ENCODE measurements at places on chromosomes 7 and 10.

DNA sequence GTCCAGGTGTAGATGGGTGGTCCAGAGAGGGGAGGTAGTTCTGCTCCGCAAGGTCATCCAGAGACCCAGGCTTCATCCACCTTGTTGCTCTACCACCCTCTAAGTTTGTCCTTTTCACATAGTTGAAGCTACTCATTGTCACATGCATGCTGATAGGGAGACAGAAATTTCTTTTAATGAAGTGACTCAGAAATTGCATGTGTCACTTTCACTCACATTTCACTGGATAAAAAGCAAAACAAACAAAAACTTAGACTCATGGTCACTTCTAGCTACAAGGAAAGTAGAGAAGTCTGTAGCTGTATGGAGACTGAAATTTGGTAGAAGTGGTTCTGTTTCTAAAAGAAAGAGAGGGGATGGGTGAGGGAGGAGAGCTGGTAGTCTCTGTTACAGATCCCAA, 161.9 kb downstream of the SORCS3 start:
- DNase-seq, result peak; percentile 10

GRCh38 chr10:59126991-59127390, 49.5 kb upstream of the PHYHIPL start:
- DNase-seq, result no peak

- no peak for DNase-seq
Observed at GRCh38 chr7:47149208-47149839, 432.6 kb downstream of the TNS3 start.

DNA sequence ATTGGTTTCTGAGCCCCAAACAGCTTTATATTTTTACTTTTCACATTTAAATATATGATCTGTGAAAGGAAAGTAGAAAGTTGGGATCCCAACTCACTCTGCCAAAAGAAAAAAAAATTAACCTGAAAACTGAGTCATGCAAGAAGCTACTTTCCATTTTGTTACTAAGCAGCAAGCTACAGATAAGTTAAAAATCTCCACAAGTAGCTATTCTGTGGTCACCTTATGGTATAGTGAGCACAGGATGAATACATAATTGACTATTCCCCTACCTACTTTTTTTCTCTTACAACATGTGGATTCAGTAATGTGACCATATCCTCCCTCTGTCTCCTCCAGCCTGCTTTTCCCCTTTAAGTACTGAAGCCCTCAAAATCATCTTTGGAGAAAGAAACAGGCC, 30.3 kb upstream of the CREB3L2 start:
- DNase-seq, result no peak

DNA sequence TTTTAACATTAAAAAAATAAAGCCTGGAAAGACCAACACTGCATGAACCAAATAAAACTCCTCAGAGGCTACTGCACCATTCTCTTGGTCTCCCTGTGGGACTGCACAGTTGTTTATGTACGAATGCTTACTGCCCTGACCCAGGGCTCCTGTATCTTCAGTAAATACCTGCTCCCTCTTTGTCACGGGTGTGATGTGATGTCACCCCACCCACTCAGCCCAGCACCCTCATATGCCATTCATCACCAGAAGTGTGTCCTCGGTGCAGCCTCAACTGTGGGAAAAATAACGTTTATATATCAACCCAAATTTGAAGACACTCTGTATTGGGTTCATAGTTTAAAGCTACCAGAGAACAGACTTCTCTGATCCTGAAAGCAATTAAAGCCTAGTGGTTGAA, 14.0 kb upstream of the SH3PXD2A start:
- DNase-seq, result no peak

DNA sequence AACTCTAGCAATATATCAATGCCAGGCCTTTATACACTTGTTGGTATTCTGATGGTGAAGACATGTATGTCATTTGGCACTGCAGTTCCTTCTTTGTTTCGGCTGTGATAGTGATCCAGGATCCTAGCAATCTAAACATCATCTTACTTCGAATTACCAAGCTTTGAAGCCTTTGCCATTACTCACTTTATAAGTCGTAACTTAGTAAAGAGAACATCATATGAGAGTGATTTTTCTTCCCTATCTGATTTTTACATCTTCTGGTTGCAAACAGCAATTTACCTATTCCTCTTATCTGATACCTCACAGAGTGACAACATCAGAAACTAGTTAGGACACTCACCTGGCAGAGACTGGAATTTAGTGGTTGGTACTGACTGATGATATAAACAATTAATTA, 7.6 kb upstream of the BPGM start:
- DNase-seq, result peak; percentile 22

DNA sequence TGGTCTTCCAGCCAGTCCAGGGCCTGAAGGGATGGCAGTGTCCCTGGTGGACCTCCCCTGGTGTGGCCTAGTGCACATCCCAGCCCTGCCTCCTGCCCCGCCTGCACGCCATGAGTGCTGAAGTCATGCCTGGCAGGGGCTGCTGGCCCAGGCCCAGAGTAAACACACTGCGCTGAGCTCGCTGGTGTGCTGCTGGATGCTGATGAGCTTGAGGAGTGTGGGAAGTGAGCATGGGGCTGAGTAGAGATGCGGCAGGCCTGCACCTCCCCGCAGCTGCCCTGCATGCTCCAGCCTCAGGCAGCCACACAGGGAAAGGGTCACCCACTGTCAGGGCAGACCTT, 43.2 kb downstream of the HTRA1 start:
- peak; percentile 97 for DNase-seq

DNA sequence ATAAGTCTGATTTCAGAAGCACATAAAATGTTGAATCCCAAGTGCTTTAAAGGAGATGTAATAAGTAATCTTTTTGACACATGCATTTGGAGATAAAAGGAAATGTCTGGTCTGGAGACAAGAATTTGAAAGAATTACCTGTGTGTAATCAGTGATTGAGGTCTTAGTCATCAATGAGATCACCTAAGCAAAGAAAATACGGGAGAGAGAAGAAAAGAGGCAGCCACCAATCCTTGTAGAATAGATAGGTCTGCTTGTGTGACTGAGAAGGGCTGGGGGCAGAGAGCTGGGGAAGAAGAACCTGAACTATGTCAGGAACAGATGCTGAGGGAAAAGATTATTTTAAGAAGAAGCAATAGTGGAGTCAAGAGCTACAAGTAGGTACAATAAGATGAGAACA, 49.3 kb upstream of the ITPRID1 start:
- DNase-seq, result no peak

GRCh38 chr10:111511751-111512150, 434.9 kb downstream of the ADRA2A start:
- no peak for DNase-seq

GRCh38 chr7:18685971-18686370, 190.4 kb downstream of the HDAC9 start:
- DNase-seq, result peak; percentile 60

DNA sequence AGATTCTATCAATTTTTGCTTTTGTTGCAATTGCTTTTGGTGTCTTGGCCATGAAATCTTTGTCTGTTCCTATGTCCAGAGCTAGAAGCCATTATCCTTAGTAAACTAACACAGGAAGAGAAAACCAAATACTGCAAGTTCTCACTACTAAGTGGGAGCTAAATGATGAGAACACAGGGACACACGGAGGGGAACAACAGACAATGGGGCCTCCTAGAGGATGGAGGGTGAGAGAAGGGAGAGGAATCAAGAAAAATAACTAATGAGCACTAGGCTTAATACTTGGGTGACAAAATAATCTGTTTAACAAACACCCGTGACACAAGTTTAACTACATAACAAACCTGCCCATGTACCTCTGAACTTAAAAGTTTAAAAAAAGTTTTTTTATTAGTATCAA, 78.2 kb downstream of the ANKRD26 start:
- DNase-seq, result no peak

GRCh38 chr7:82740246-82740848, 296.8 kb upstream of the CACNA2D1 start:
- peak; percentile 41 for DNase-seq

DNA sequence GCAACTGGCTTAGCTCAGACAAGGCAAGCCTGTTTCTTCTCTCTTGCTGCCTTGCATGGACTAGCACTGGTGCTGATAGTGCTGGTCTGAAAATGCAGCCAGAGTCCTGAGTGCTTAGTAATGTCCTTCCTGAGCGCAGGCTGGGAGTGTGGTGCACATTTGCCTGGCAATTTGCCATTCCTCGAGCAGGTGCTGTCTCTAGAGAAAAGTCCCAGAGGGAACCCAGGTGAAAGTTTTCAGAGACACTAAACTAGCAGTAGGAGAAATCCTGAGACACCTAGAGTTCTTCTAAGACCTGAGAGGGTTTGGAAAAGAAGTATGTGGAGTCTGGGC, 1.9 kb downstream of the SFTPD start:
- no peak for DNase-seq

DNA sequence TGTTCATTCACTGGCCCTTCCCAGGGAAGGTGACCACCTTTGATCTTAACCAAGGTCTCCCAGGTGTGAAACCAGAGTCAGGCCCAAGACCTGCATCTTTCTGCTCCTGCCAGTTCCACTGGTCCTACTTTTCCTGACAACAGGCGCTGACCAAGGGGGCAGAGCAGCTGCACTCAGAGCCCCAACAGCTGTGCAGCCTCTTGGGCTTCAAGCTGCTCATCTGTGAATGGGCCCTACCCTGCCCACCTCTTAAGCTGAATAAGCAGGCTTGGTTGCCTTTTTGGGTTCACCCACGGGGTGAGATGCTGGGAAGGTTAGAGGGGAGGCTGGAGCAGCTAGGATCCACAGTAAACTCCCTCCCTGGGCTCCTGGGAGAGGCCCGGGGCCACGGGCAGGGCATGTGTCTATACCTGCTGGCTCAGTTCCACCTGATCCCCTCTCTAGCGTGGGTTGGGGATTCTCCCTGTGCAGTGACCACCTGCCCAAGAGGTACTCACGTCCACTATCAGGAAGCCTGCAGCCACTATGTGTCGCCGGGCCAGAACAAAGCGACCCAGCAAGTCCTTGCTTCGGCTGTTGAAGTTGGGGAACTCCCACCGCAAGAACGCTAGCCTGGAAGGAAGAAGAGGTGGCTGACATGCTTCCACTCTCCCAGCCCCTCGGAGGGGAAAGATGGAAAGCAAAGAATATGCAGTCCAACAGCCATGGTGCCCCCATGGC, 10.6 kb downstream of the TBRG4 start:
- no peak for DNase-seq

GRCh38 chr10:70272925-70273316, 10.9 kb downstream of the NPFFR1 start:
- DNase-seq, result no peak

- DNase-seq, result peak; percentile 64
Observed at GRCh38 chr7:130890176-130891020, 156.4 kb upstream of the KLF14 start.

GRCh38 chr10:22251751-22252223, 34.0 kb upstream of the EBLN1 start:
- DNase-seq, result no peak

GRCh38 chr10:121566755-121567154, 31.5 kb downstream of the FGFR2 start:
- DNase-seq, result no peak

DNA sequence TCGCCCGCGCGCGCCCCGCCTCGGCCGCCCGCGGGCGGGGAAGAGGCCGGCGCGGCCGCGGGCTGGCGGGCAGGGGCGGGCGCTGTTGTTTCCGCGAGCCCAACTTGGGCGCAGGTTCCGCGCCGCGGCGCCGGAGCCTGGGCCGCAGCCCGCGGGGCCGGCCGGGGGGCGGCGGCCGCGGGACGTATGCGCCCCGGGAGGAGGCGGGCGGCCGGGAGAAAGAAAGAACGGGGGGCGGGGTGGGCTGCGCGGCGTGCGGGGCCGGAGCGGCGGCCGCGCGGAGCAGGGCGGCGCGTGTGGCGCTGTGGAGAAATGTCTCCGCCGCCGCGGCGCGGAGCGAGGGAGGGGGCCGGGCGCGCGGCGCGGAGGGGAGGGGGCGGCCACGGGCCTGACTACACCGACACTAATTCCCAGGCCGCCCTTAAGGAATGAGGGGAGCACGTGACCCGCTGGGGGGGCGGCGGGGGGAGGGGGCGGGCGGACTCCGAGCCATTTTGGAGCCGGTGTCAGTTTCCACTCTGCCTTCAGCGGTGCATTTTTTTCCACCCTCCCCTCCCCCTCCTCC, at the start of gene BMI1:
BMI1 (plus strand) TSS at position 509 of the 565 bp plus-strand sequence. CDS start 5,351 bp downstream, outside the sequence.
- peak; percentile 68 for DNase-seq

- no peak for DNase-seq
Observed at GRCh38 chr7:116317907-116318306, 107.6 kb downstream of the TES start.

- DNase-seq, result no peak
Observed at GRCh38 chr10:3759397-3759796, 25.6 kb downstream of the KLF6 start.

DNA sequence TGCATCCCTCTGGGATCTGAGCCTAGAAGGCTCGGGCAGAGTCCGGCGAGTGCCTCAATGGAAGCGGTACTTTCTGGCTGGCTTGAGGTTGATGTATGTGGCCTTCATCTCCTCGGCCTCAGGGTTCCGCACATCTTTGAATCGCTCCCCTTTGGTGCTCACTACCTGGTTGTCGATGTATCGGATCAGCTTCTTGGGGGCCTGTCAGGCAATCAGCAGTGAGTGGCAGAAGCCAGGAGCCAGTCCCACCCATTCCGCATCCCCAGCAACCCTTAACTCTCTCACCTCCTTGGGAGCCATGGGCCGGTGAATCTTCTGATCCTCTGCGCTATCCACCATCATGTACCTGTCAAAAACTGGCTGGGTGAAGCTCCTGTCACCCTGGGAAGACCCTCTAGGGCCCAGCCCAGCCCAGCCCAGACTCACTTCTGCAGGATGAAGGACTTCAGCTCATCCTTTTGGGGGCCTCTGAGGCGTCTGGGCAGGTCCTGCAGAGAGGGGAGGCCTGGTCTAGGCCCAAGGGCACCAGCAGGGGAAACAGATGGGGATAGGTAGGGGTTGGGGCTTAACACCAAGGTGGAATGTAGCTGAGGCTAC, 2.8 kb downstream of the FBXL15 start:
- DNase-seq, result no peak

GRCh38 chr10:75293446-75293820, 57.7 kb upstream of the COMTD1 start:
- DNase-seq, result no peak

DNA sequence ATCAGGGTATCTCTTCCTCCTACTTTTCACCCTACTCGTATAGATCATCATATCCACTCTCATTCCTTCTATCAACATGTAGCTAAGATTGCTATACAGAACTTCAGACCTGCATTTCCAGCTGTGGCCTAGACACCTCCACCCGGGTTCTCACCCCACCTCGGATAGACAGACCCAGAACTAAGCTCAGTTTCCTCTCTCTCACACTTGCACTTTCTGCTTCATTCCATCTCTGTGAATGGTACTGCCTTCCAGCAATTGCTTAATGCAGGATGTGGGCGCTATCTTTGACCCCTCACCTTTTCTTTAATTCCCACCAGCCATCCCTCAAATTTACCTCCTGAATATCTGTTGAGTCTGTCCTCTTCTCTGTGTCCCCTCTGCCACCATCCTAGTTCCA, 35.7 kb downstream of the AGK start:
- no peak for DNase-seq

GRCh38 chr10:110811791-110812581, 59.7 kb upstream of the PDCD4 start:
- no peak for DNase-seq

GRCh38 chr7:90551036-90551435, 45.1 kb upstream of the CDK14 start:
- peak; percentile 17 for DNase-seq

All from foreskin fibroblast (primary cell).